ENCODE measurements at places on chromosomes 3 and 15.

DNA sequence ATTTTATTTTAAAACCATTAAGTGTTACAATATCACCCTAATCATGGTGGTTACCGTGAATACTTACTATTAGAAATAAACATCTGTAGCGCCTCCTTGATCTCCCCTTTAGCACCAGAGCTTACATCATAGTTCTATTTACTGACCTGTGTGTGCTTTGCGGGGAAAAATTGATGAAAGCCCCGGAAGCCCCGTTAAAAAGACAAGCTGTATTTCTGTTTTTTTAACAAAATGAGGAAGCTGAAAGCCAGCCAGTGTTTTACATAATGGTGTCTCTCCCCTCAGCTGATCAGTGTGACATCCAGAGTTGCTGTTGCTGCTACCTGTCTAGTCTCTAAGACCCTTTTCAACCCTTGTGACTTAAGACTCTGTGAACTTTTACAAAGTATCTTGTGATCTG lies 100.8 kb downstream of the OPA1 start:
- ATAC-seq = no peak

GRCh38 chr3:172257648-172258400 lies 190.4 kb downstream of the GHSR start:
- no peak for ATAC-seq

- no peak for ATAC-seq
Measured at GRCh38 chr3:196341137-196341536, 2.9 kb upstream of the TM4SF19 start.

GRCh38 chr15:83947156-83947555 lies 288.4 kb upstream of the GOLGA6L4 start:
- no peak for ATAC-seq

DNA sequence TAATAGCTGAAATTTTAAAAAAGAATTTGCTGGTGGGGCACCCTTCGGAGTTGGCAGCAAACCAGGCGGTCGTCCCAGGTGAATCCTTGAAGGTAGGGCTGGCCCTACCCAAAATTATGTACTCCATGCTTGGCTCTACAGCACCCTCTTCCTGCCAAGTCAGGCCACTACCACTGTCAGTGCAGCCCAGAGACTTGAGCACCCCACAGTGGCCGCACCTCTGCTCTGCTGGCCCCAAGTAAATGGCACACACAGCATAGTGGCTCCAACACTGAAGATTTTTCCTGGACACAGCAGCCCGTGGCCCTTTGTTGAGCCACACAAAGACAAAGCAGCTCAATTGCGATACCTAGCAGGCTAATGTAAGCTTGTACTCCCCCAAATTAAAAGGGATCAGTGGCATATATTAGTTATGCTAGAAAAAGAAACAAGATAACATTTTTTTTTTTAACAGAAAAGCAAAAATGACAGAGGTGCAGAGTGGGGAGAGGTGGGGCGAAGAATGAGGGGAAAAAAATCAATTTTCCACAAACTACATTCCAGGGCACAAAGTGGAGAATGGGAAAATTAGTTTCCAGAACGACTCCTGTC lies 250.5 kb downstream of the UACA start:
- peak; percentile 74 for ATAC-seq

DNA sequence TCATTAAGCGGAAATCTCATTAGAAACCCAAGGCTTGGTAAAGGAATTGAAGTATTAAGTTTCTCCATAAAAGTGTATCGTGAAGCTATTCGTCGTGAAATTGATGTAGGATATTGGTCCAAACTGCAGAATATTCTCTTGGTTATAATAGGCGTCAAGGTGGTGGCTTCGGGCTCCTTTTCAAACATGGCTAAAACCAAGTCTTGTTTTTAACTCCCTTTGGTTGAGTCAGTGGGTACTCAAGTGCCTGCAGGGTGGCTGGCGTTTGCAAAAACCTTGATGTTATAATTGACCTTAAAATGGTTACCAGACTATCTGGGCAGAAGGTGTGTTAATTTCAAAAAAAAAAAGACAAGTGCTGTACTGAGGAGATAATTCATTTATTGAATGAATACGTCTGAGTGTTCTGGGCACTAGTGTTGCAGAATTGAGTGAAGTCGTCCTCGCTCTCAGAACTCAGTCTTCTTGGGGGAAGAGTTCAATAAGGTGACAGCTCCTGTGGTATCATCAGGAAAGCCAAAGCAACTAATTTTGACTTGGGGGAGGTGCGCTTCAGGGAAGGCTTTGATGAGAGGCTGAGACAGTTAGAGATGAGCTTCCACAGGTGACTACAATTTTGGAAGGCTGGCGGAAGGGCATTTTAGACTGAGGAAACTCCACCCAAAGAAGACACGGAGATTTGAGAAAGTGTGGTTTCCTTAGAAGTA lies 1.5 kb downstream of the UBE2Q2 start:
- ATAC-seq = no peak

DNA sequence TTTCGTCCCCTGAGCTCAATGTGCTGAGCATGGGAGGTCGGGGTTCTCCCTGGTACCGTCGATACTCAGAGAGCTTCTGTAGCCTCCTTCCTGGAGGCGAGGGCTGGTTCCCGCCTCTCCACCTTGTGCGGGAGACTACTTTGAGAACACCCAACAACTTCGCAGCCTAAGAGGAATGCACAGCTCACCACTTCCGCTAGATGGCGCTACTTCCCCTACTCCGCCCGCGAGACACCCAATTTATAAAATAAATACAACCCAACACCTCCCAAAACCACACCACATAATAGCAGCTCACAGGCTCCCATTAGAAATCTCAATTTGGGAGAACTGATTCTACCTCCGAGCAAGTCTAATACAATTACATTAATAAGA lies 1.2 kb downstream of the RGMA start:
- ATAC-seq = peak; percentile 21
